ENCODE measurements at places on chromosomes 3 and 15.

DNA sequence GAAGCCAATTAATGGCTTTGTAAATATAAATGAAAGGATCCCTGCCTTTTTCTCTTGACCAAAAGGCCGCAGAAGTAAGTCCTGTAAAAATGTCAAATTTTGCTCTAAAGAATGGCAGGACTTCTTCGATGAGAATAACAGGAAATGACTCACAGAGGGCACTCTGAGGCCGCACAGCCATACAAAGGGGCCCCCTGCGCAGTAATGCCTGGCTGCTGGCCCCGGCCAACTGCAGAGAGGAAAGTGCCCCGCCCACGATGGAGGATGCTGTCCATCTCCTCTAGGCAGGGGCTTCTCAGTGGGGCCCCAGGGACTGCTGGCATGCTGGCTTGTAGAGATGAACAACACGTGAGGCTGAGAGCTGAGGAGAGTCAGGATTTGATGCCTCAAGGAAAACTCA is 18.1 kb upstream of the SCN10A start:
- peak; percentile 60 for DNase-seq

GRCh38 chr3:37853691-37854413 is 7.8 kb upstream of the CTDSPL start:
- no peak for DNase-seq

DNA sequence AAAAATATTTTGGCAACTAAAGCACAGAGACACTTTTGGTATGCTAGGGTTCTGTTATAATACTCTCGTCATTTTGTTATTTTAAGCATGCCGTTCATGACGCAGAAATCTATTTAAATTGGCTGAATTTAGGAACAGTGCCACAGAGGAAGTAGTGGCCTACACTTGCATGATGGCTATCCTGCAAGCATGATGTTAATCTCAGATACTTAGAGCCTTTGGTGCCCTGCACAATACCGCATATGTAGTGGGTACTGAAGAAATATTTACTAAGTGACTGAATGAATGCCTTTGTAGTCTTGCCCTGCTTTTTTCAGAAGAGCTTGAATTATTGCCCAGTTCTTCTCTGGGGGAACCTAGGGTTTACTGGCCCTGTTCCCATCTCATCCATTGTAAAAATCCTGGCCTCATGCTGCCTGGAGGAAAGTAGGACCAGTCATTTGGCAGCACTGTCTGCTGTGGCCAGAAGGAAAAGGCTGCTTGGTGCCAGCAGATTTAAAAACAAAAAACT is 79.0 kb downstream of the SERPINI1 start:
- DNase-seq = no peak

- no peak for DNase-seq
Measured at GRCh38 chr15:43239732-43240491, 19.1 kb upstream of the EPB42 start.

GRCh38 chr3:71491154-71491752 is 92.3 kb downstream of the FOXP1 start:
- no peak for DNase-seq

DNA sequence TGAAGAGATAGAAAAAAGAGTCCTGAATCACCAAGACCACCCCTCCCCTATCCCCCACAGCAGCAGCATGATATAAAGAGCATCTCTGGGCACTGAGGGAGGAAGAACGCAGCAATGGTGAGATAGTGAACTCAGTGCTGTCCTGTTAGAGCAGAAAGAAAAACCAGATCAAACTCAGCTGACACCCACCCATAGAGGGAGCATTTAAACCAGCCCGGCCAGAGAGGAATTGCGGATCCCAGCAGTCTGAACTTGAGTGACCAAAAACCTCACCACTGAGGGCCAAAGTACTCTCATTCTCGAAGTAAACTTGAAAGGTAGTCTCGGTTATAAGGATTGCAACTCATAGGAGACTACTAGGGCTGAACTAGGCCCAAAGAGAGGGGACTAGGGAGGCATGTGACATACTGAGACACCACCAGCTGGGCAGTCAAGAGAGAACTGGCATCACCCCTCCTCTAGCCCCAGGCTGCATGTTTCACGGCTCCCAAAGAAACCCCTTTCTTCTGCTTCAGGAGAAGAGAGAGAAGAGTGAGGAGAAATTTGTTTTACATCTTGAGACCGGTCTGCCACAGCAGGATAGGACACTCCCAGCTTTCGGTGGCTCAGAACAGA is 39.2 kb upstream of the TGFBR2 start:
- no peak for DNase-seq

DNA sequence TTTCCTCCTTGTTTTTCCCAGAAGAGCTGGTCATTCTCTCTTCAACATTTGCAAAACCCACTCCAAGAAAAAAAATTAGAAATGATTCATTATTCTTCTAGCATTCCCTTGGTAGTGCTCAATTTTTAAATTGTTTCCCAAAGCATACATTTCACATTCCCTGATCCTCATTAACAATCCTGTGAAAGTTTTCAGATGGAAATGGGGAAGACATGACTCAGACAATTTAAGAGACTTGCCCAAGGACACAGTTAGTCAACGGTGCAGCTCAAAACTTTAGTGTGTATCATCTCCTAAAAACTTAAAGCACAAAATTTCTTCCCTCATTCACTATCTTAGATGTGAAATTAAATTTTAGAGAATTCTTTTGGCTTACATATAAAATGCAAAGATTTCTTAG is 17.1 kb upstream of the ABI3BP start:
- DNase-seq = no peak

DNA sequence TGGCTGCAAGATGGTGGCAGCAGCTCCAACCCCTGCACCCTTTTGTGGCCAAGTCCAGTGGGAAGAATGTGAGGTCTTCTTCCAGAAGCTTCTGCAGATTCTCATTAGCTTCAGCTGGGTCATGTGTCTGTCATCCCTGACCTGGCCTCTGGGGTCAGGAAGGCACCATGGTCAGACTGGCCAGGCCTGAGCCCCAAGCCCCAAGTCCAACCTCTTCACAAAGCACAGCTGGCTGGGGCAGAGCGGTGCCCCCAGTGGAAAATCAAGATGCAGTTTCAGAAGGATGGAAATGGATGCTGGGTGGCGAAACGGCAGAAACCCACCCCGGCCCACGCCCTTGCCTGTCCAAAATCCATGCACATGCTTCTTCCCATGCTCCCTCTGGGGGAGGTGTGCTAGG is 15.9 kb upstream of the GATA2 start:
- DNase-seq = peak; percentile 38

DNA sequence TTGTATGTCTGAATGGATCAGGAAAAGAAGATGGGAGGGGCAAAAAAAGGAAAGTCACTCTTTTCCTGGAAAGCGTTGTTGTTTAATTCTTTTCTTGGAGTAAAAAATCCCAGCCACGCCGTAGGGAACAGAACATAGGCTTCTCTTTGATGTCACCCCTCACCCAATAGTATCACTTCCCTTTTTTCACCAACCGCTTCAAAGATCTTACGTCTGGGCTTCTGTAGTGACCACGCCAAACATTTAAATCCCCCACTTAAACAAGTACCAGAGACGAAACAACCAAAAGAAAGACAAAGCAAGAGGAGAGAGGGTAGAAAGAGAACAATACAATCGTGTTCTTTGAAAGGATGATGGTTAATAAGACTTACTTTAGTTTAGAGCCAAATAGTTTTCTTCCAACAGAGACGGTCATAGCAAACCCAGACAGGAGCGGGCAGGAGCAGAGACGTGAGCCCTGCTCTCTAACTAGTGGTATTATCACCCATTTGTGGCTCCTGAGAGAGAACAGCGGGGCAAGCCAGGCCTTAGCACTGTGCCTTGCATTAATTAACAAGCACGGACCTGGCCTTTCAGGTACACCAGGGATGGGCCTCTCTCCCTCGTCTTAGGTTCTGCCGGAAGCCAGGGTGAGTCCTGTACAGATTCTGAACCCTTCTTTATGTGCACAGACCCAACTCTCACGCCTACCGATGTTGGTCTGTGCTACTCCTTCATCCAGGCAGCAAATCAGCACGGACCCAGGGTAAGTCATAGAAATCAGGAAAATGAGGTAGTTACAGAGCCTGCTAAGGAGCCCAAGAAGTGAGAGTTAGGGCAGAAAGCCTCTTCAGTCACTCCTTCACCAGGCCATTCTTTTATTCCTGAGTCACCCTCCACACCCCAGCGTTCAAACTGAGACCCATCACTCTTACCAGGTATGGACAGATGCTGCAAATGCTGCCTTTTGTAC is 28.2 kb upstream of the BCL6 start:
- no peak for DNase-seq

DNA sequence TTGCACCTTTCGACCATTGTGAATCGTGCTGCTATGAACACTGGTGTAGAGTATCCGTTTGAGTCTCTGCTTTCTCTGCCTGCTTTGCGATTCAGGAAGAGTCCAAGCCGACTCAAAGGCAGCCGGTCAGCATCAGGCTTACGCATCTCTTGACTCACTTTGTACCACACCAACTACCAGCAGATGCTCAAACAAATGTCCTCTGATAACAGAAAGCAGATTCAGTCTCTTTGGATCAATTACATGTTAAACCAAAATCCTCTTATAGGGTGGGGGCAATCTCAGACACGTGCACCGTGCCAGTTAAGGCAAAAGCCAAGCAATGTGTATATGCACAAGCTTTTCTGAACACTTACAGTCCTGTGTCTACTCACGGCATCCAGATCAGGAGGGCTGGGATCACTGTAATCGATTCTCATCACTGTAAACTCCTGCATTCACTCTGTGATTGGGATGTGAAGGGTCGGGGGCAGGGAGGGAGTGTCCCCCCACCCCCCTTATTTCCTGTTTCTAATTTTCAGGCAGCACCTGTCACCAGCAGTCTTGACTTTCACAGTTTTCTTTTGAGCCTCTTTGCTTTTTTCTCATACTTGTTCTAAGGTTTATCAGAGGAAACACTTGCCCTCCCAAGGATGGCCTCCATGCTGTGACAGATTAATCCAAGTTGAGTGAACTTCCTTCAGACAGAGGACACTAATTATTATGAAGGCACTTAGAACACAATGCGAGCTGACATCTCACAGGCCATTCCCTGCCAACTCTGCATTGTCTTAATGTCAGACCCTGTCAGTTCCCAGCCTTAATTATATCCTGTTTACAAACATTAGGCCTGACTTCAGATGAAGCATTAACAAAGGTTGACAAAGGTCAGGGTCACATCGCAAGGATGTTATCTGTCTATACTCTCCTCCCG is 153.5 kb downstream of the MECOM start:
- DNase-seq = no peak

DNA sequence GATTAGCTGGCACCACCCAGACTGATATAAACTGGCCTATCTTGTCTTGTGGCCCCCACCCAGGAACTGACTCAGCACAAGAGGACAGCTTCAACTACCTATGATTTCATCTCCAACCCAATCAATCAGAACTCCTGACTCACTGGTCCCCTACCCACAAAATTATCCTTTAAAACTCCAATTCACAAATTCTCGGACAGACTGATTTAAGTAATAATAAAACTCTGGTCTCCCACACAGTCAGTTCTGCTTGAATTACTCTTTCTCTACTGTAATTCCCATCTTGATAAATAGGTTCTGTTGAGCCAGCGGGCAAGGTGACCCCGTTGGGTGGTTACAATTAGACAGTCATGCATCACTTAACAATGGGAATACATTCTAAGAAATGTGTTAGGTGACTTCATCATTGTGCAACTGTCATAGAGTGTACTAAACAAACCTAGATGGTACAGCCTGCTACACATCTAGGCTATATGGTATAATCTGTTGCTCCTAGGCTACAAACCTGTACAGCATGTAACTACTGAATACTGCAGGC is 48.1 kb upstream of the MAP4 start:
- no peak for DNase-seq

DNA sequence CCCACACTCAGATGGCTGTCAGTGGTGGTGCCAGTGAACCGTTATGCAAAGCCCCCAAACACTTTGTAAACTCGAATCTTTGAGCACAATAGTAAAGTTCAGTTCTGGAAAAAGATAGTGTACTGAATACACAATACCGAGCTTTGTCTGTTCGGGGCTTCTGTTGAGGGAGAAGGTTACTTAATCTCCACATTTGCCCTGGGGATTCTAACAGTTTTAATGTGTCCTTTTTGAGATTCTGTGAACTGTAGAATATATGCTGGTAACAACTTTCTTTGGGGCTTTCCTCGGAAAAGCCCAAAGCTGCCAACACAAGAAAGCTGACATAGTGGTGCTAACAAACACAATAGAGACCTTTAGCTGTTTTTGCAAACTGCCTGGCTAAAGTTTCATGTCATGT is 686.5 kb downstream of the ROBO1 start:
- no peak for DNase-seq

GRCh38 chr3:101081999-101082398 is 88.8 kb upstream of the ABI3BP start:
- no peak for DNase-seq

- no peak for DNase-seq
Measured at GRCh38 chr3:33428734-33429133, 11.5 kb downstream of the UBP1 start.

DNA sequence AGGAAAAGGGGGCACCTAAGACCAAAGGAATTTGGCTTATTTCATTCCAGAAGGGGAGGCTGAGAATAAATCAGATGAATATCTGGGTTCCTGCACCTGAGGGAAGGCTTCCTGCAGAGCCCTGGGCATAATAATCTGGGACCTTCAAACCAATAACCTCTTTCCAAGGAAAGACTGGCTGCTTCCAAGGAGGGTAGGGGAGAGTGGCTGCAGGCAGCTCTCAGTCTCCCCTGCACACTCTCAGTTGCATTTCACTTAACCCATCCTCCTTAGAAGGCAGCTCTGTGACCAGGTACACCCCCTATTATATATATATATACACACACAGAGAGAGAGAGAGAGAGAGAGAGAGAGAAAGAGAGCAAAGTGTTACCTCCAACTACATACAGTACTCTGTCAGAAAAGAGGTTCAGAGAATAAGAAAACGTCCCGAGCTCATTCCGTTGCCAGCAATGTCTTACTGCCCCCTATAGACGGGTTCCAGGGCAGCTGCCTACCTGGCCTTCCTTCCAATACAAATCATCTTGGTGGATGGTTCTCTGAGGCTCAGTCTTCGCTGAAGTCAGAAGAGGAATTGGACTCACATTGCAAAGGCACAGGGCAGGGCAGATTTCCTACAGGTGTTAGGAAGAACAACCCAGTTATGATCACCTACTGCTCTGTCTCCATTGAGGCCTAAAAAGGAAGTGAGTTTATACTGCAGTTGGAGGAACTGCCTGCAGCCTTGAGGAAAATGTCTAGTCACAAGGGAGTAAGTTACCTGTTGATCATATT is 26.1 kb downstream of the CAPN3 start:
- DNase-seq = peak; percentile 76

All from H1 (cell line).